GM12891 (cell line): ENCODE measurements at places on chromosomes 4 and X.

DNA sequence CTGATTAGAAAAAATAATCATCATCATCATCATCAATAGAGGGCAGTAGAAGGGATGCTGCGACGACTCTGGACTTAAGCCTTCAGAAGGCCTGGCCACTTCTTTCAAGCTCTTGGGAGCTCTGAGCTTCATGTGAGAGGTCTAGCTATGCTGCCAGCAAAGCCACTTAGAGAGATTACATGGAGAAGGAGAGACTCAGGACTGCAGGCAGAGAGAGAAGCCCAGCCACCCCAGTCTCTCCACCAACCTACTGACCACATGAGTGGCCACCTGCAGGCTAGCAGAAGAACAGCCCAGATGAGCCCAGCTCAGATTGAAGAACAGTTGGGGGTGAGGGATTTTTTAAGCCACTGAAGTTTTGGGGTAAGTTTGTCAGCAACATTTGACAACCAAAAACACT lies 17.1 kb upstream of the TMEM150C start:
- DNase-seq: no peak

- no peak for DNase-seq
Measured at GRCh38 chrX:7050271-7050670, 97.2 kb upstream of the STS start.

DNA sequence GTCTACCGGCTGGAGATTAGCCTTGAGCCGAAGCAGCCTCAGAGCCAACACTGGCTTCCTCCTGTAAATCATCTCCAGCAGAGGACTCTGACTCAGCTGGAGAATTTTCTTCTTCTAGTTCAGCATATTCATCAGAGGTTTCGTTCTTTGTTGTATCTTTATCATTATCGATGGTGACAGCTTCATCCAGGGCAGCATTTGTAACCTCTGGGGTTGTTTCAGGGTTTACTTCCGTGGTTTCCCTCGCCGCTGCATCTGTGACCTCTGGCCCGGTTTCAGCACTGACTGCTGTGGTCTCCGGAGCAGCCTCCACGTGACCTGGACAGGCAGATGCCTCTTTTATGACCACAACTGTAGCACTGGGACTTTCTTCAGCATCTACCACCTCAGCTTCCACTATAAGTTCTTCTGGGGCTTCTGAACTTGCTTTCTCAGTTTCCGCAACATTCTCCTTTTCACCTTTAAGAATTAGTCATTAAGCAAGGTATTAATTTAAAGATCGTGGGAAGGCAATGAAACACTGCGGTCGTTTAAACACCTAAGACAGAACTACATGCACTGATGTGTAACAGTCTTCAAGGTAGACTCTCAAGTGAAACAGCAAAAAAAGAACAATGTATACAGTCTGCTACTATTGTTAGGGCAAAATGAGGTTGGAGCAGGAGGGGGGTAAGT lies 13.3 kb downstream of the MGARP start:
- DNase-seq: peak; percentile 67

DNA sequence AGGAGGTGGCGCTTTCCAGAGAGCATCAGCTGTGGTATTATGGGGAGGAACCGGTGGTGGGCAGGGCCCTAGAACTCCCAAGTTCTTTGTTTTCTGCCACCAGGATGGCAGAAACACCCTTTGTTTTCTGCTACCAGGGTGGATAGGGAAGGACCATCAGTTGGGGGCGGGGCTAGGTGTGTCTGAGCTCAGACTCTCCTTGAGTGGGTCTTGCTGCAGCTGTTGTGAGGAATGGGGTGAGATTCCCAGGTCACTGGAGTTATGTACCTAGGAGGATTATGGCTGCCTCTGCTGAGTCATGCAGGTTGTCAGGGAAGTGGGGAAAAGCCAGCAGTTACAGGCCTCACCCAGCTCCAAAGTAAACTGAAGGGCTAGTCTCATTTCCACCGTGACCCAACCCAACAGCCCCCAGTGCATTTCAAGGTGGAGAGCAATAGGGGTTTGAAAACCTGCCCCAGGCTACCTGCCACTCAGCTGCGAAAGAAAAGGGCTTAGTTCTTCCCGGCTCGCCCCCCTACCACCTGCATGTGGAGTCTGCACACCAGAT lies 167.8 kb upstream of the FAM241A start:
- no peak for DNase-seq

DNA sequence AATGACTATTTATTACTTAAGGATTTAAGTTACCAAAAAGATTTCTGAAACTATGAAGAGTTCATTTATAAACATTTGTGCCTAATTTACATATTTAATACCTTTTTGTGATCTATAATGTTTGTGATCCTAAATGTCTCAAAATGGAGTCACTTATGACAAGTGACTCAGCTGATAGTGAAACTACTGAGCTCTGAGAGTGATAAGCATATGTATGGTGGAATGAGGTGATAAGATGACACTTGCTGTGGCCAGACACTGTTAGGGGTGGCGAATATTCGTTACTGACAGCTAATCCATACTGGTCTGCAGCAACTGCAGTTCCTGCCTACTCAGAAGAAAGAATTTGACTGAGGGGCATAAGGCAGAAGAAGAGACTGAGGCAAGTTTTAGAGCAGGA lies 5.5 kb upstream of the NXF3 start:
- DNase-seq: no peak
